ENCODE measurements at places on chromosomes 5 and 9.

- no peak for DNase-seq
Measured at GRCh38 chr9:107727086-107727780, 237.7 kb upstream of the KLF4 start.

GRCh38 chr9:98598861-98599260 lies 109.9 kb downstream of the GABBR2 start:
- DNase-seq: no peak

DNA sequence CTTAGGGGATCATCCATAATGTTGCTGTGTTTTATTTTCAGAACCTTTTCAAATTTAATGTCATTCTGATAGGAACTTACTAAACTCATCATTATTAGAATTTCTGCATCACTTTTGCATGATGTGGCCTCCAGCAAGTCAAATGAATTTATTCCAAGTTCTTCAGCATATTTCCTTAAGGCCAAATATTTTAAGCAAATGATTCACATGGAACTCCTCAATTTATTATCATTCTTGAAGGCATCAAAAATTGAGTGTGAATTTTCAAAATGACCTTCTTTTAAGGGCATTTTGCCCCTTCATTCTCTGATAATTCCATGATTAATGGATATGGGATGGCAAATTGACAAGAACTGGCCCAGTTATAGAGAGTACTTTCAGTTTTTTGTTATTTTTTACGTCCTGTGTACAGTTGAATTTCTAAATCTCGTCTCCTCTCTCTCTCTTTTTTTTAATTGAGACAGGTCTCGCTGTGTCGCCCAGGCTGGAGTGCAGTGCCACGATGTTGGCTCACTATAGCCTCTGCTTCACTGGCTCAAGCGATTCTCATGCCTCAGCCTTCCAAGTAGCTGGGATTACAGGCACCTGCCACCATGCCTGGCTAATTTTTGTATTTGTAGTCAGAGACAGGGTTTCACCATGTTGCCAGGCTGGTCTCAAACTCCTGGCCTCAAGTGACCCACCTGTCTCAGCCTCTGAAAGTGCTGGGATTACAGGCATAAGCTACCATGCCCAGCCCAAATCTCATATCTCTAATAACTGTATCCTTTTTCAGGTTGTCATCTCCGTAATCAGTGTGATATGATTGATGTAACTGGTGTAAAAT lies 29.1 kb downstream of the GPR21 start:
- DNase-seq: no peak

DNA sequence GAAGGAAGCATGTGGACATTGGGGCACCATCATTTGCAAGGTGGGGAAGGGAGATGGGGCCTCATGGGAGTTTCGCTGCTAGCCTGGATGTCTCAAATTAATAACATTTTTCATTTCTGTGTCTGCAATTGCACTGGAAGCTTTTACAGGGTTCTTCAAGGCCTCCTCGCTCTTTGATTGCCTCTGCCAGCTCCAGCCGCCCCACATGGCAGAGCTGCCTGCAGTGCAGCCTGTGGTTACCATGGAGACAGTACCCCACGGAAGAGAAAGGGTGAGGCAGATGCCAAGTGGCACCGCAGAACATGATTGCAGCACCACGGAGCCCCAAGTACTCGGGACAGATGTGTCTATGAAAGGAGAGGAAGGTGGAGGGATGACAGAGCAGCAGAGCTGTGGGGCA lies 25.4 kb downstream of the CTNND2 start:
- DNase-seq: no peak

DNA sequence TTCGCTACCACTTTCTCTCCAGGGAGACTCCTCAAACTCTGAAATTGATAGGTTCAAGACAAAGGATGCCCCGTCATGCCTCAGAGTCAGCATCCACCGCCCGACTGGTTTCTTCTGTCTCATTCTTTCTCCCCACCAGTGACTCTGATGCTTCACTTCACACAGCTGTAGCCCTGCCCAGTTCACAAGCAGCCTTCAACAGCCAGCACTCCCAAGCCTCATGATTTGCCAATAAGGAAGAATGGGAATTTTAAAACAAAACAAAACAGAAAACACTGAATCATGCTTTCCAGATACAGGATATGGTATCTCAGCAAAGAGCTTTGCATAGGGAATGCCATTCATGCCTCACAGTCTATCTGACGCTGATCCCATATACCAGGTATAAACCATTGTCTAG lies 371.2 kb upstream of the RORB start:
- no peak for DNase-seq

GRCh38 chr9:5510989-5511388 lies 658 bp downstream of the PDCD1LG2 start:
- DNase-seq: no peak

GRCh38 chr5:64811050-64811640 lies 42.4 kb downstream of the CWC27 start:
- DNase-seq: no peak

- no peak for DNase-seq
Measured at GRCh38 chr9:109344866-109345265, 24.0 kb upstream of the EPB41L4B start.

GRCh38 chr9:36935332-36935731 lies 98.7 kb downstream of the PAX5 start:
- no peak for DNase-seq

All from NCI-H1048 (cell line).